Smooth muscle cell of the pulmonary artery (primary cell): ENCODE measurements at places on chromosomes 5 and 9. TPM values are rescaled to one million over a fixed set of nuclear protein-coding genes. Genes with fewer than 3 reads are reported as not detected.

TEX48 gene
- total RNA-seq: not detected in 2 replicates

SOHLH1 gene
- total RNA-seq: not detected in 2 replicates

ACOT12 gene
- total RNA-seq: 0.07 and 1.1 TPM in 2 replicates

PRR7 gene
- total RNA-seq: 5.7 and 11.4 TPM in 2 replicates

LEAP2 gene
- 0.26 and 0.30 TPM in 2 replicates for total RNA-seq

MOB3B gene
- 0.17 and 0.59 TPM in 2 replicates for total RNA-seq

SAPCD2 gene
- total RNA-seq: 2.7 and 3.7 TPM in 2 replicates

FOXD4L6 gene
- 0.13 and 0.17 TPM in 2 replicates for total RNA-seq

TSTD2 gene
- total RNA-seq: 17.3 and 21.4 TPM in 2 replicates

BHMT2 gene
- total RNA-seq: 3.1 and 6.4 TPM in 2 replicates

SPAG8 gene
- 0.91 and 1.3 TPM in 2 replicates for total RNA-seq

PRLR gene
- 0.07 and 0.10 TPM in 2 replicates for total RNA-seq

ELAVL2 gene
- total RNA-seq: not detected in 2 replicates

SHOC1 gene
- under 0.01 TPM in 1 of 2 replicates, not detected in the other for total RNA-seq

EDIL3 gene
- total RNA-seq: 324 and 430 TPM in 2 replicates

C9orf153 gene
- 0.98 and 0.99 TPM in 2 replicates for total RNA-seq

NME5 gene
- total RNA-seq: 2.5 and 2.7 TPM in 2 replicates

RMRP gene
- 20,891 and 22,749 TPM in 2 replicates for total RNA-seq

PITX1 gene
- 0.78 and 3.5 TPM in 2 replicates for total RNA-seq

PCDHB4 gene
- 0.20 and 0.59 TPM in 2 replicates for total RNA-seq

HMCN2 gene
- total RNA-seq: 0.07 and 0.17 TPM in 2 replicates

IL9 gene
- total RNA-seq: not detected in 2 replicates

SREK1IP1 gene
- total RNA-seq: 11.8 and 14.1 TPM in 2 replicates

OR13D1 gene
- not detected in 2 replicates for total RNA-seq

SOX30 gene
- total RNA-seq: not detected in 2 replicates

CWC27 gene
- 11.3 and 12.6 TPM in 2 replicates for total RNA-seq

UBE2QL1 gene
- total RNA-seq: 0.03 and 0.20 TPM in 2 replicates

PDCD1LG2 gene
- 9.1 and 22.8 TPM in 2 replicates for total RNA-seq

CCNO gene
- 0.13 and 1.1 TPM in 2 replicates for total RNA-seq

PCDHGB7 gene
- 13.8 and 14.7 TPM in 2 replicates for total RNA-seq

PRSS3 gene
- 12.1 and 14.8 TPM in 2 replicates for total RNA-seq
